ENCODE measurements at places on chromosomes 5 and 9.

DNA sequence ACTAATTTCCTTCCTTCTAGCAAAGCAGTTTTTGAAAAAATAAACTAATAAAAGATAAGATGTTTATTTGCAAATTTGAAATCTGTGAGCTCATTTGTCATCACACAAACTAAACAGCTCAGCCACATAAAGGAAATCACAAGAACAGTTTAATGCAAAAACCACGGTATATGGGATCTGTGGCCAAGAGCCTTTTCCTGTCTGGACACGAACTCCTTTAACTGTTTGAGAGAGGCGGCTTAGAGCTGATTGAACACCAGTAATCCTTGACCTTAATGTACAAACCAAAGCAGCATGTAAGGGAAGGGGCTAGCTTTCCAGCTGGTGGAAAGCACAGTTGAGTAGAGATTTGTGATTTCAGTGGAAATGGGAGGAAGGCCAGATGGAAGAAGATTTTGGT is 66.3 kb upstream of the SPINK5 start:
- no peak for DNase-seq

GRCh38 chr5:43017428-43017815 is 22.7 kb downstream of the ANXA2R start:
- no peak for DNase-seq

DNA sequence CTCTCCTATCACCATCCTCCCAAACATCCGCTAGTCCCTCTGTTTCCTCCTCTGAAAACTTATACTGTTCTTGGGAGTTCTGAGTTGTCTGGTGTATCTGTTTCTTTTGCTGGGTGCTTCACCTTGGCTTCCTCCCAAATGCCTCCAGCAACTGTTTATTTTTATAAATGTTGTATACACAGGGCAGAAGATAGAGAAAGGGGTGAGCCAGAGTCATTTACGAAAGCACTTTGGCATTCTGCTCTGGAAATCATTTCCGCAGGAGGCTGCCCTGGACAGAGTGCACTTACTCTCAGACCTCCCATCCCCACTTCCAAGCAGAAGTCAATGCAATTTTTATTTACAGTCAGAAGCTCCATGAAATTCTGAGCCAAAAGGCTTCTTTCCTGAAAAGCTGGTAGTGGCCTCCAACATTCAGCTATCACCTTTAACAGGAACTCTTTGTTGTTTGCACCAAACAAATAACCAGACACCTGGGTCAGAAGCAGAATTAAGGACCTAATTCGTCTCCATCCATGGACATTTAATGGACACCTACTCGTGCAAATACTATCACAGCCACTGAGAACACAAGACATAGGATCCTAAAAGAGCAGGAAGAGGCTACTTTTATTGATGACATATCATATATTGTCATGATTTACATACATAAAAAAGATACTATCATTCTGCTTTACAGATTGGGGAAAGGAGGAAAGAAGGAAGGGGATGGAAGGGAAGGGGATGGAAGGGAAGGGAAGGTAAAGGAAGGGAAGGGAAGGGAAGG is 229.5 kb upstream of the PAPPA start:
- DNase-seq, result peak; percentile 92

DNA sequence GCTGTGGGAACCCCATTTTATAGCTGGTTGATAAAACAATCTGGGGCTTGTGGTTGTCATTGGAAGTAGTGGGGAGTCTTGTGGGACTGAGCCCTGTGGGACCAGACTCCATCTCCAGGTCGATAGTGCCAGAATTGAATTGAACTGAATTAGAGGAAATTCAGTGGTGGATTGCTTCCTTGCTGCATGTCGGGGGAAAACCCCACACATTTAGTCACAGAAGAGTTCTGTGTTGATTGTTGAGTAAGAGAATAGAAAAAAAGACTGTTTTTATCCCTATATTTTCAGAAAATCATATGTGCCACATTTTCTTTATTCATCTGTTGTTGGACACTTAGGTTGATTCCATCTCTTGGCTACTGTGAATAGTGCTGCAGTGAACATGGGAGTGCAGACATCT is 209.7 kb downstream of the ARHGEF28 start:
- DNase-seq, result no peak

GRCh38 chr5:56801256-56801655 is 14.1 kb upstream of the MAP3K1 start:
- DNase-seq, result no peak

DNA sequence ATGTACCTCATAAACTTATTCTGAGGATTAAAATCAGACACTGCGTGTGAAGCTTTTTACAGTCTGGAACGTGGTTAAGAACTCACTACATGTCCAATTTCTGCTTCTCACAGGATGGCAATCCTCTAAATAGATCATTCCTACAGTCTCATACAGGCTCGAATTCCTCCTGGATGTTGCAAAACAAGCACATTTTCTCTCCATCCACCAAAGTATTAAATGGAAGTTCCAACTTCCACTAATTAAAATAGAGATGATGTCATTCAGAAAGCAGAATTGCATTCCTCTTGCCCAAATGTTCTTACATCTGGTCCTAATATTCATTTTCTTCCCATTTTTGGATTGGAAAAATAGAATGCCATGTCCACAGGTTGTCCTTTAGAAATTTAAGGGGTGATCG is 145.5 kb upstream of the PCA3 start:
- DNase-seq, result peak; percentile 25

DNA sequence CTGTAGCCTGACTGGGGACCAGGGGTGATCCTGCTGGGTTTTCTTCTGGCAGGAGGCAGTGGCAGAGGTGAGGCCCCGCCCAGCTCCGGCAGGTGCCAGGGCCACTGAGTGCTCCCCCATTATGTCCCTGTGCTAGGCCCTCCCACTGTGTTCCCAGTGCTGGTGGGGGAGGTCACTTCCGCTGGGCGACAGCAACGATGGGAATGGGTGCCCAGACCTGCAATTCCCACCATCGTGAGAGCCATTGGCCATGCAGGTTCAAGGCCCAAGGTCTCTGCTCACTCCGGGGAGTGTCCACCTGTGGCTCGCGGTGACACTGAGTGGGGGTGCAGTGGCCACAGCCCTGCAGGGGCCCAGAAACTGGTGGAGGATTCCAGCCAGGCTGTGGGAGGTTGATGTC is 98.6 kb downstream of the RXRA start:
- DNase-seq, result no peak

DNA sequence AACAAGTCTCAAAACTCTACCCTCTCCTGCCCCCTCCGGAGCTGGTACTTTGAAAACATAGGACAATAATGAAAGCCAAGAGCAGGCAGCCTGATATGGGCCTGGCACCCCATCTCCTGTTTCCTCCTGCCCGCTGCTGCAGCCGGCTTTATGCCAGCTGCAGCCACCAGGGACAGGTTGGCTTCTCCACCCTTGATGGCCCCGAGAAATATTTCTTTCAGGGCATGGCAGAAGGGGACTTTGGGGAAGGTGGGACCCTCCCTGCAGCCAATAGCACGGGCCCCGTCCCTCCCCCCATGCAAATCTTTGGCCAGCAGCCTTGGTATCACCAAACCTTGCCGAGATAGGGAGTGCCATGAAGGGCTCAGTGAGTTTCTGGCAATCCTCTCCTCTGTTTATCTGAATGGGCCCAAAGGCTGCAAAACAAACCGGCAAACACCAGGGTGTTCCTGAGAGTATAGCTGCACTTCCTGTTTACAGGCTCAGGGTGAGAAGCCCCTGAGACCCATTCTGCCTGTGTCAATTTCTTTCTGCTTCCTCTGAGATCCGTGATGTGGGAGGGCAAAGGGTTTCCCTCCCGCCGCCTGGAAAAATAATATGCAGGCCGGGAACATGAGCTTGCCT is 73.4 kb upstream of the BOD1 start:
- no peak for DNase-seq

GRCh38 chr9:95499847-95500246 is 16.9 kb downstream of the PTCH1 start:
- no peak for DNase-seq

DNA sequence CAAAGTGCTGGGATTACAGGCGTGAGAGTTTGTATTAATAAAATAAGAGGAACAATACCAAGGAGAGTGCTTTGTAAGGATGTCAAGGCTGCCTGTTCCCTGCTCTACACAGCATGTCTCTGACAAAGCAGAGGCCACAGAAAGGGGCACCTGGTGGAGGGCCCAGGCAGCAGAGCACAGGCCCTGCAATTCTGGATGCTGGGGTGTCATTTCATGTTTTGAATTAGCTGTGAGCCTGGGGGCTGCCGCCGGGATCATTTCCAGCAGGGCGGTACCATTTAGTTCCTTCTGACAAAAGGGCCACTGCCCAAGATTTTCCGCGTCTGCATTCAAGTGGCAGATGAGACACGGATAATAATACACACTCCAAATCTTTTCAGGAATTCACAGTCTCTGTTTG is 396.9 kb downstream of the GADD45G start:
- DNase-seq, result no peak

DNA sequence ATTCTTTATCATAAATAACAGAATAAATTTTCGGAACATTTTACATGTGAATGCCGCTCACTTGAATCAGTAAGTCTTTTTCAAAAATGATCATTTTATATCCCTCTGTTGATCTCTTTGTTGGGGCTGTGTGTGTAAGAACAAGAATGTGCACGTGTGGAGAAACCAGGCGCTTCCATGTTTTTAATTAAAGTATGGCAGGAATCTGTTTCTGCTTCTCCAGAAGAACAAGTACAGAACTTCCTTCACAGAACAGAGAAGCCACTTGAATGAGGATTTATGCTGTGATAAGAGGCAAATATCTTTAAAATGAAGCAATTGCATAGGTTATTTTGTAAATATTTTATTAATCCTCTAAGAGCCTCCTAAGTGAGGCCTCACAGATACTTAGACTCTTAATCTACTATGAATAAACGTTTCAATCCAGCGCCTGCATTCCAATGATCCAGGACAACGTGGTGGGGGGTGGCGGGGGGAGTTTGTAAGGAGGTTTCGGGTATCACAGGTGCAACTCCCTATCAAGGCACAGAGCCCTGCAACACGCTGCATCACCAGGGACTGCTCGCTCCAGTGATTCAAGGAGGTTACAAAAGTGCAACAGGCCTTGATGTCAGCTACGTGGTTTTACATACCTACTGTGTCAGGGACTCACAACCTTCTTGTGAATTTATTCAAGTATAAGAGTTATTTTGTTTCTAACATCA is 409.2 kb downstream of the BNC2 start:
- DNase-seq, result no peak

GRCh38 chr5:151956725-151957124 is 32.1 kb upstream of the GLRA1 start:
- no peak for DNase-seq

DNA sequence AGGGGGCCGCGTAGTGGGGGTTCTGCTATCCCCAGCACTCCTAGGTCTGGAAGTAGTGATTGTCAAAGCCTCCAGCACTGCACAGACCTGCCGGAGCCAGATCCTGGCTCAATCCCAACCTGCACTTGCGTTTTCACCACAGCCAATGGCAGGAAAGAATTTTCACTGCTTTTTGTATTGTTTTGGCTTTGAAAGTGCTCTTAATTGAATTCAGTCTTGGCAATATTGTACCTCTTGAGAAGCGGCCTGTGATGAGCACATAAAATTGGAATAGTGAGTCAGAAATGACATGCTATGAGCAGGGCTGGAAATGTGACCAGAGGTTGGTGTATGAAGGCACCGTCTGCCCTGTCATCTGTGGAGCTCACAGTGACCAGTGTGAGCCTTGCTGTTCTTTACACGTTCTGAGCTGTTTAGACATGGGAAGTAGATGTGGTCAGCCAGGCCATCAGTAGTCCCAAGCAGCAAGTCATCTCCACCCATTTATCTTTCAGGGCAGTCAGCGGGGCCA is 41.5 kb downstream of the SECISBP2 start:
- no peak for DNase-seq

DNA sequence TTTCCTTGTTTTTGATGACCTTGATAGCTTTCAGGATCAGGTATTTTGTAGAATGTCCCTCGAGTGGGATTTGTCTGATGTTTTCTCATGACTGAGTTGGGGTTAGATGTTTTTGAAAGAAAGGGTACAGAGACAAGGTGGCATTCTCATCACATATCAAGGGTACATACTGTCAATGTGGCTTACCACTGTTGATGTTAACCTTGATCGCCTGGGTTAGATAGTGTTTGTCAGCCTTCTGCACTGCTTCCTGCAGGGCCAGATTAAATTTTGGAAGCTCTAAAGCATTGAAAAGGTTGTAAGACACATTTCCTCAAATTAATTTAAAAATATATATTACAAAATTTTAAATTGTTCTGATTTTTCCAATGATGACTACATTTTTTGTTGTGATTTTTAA is 287.4 kb upstream of the ACTBL2 start:
- no peak for DNase-seq

DNA sequence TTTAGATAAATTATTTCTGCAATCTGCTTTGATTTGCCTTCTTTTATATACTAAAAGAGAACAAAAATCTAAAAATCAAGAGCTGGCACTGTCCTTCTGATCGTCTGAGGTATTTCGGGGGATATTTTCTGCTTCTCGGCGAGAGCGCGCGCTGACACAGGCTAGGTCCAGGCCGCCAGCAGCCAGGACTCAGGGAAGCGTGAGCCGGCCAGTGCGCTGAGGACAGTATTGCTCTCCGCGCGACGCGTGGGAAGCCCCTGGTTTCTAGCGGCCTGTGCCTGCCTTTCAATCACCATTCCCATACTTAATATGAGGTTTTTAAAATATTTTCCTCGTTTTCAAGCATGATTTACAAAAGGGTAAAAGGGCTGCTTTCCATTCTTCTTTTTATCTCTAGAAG is 307.3 kb upstream of the IRX1 start:
- no peak for DNase-seq

- no peak for DNase-seq
Observed at GRCh38 chr5:73856997-73857396, 231.0 kb downstream of the ARHGEF28 start.

GRCh38 chr5:80369521-80369920 is 38.3 kb upstream of the ZFYVE16 start:
- DNase-seq, result no peak

DNA sequence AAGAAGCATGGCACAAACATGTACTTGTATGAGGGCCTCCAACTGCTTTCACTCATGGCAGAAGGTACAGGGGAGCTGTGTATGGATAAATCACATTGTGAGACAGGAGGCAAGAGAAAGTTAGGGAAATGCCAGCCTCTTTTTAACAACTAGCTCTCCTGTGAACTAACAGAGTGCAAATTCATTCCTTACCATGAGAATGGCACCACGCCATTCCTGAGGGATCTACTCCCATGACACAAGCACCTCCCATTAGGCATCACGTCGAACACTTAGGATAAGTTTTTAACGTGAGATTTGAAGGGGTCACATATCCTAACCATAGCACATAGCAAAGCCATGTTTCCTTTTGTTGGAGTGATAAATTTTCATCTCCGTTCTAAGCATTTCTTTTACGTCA is 747.2 kb upstream of the CHD1 start:
- no peak for DNase-seq

GRCh38 chr5:148398698-148399121 is 15.0 kb downstream of the FBXO38 start:
- DNase-seq, result no peak

All from HFF-Myc (cell line).